ENCODE measurements at places on chromosomes 1 and 21.

DNA sequence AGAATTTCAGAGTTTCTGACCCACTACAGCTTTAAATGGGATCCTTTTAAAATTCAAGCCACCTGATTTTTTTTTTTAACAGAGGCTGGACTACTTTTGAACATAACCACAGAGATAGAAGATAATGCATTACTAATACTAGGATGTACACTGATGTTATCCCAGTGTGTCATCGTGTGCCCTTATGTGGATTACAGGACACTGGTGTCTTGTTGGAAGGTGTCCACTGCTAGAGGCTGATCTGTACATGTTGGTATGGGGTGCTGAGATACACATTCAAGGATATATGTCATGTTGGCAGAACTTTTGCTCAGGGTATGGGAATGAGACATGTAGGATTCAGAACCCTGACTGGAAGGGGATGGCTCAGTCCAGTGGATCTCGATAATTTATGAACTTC, 56.3 kb downstream of the INAVA start:
- DNase-seq: no peak

DNA sequence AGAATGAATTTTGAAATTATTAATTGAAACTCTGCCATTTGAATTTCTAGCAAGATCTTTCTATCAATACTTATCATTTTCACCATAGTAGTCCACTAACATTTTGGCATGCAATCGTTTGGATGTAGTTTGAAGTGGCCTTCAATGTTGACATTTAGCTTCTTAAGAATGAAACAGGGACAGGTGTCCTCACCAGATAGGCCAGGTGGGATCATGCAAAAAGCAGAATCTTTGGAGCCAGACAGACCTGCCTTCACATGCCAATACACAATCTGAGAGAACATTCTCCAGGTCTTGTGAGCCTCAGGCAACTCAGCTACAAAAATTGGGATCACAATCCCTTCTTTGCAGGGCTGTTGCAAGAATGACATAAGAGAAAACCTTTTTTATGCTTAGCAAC, 18.3 kb upstream of the HSPA13 start:
- DNase-seq: no peak

- DNase-seq: no peak
Observed at GRCh38 chr1:178531887-178532286, 19.0 kb downstream of the TEX35 start.

GRCh38 chr1:64335636-64336035, 132.2 kb downstream of the UBE2U start:
- DNase-seq: no peak

DNA sequence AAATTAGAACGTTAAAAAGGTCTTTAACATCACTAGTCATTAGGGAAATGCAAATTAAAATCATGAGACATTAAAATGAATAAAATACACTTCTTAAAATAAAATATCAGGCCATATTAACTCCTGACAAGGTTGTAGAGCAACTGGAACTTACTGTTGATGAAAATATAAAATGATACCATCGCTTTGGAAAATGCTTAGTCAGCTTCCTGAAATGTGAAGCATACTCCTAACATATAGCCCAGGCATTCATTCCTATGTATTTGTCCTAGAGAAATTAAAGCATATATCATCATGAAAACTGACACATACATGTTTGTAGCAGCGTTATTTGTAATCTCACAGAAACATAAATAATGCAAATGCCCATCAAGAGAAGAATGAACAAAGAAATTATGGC, 211.5 kb upstream of the CHRM3 start:
- no peak for DNase-seq

GRCh38 chr1:232471250-232471649, 158.7 kb downstream of the SIPA1L2 start:
- DNase-seq: no peak

- no peak for DNase-seq
Observed at GRCh38 chr1:220843481-220844011, 35.7 kb upstream of the HLX start.

- no peak for DNase-seq
Observed at GRCh38 chr1:194175251-194175650, 988.8 kb upstream of the B3GALT2 start.

DNA sequence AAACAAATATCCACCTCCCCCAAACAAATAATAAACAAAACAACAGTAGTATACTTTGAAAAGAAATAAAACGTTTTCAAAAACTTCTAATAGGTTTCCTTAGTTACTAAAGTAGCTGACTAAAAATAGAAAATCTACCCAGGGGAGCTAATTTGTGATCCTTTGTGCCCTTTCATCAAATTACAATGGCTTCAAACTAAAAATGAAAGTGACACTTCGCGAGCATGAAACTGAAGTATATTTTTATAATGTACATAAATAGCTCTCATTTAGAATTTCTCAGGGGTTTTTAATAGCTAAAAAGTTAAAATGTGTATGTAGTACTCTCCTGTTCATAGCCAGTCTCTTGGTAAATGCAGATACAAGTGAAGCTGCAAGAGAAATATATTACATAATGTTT, 78.4 kb downstream of the BRINP3 start:
- no peak for DNase-seq

- no peak for DNase-seq
Observed at GRCh38 chr1:183871142-183871541, 66.2 kb downstream of the RGL1 start.

GRCh38 chr1:10308001-10308400, 90.9 kb upstream of the PGD start:
- peak; percentile 51 for DNase-seq

GRCh38 chr1:195849180-195849579, 759.1 kb downstream of the KCNT2 start:
- no peak for DNase-seq

DNA sequence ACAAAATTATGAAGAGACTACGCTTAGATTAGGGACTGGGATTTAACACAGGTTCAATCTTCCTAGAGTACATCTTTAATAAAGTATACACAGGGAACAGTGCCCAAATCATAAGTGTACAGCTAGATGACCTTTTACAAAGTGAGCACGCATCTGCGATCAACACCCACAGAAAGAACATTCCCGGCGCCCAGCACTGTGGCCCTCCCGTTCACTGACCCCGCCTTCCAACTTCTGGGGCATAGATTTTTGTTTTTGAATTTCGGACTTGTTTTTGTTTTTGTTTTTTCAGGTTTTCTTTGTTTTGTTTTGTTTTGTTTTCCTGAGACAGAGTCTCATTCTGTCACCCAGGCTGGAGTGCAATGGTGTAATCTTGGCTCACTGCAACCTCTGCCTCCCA, 30.6 kb upstream of the COX20 start:
- DNase-seq: no peak

- peak; percentile 26 for DNase-seq
Observed at GRCh38 chr1:50332941-50333594, 90.2 kb downstream of the DMRTA2 start.

- DNase-seq: no peak
Observed at GRCh38 chr1:1320666-1321448, 3.6 kb downstream of the INTS11 start.

DNA sequence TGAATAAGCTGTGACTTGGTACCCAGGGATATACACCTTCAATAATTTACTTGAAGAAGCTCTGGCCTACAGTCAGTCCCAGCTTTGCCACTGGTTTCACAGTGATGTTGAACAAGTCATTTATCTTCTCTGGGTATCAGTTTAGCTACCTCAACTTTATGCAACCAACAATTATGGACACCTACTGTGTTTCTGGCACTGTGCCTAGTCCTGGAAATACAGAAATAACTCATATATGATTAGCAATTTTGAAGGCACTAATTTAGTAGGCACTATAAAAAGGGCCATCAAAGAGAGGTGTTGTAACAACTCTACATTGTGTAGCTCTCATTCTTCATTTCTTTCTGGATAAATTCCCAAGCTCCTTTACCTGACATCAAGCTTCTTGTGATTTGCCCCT, 88.6 kb upstream of the SPATA6 start:
- no peak for DNase-seq

- no peak for DNase-seq
Observed at GRCh38 chr1:100671601-100672000, 47.9 kb upstream of the VCAM1 start.

GRCh38 chr1:66339944-66340343, 194.0 kb upstream of the SGIP1 start:
- no peak for DNase-seq

DNA sequence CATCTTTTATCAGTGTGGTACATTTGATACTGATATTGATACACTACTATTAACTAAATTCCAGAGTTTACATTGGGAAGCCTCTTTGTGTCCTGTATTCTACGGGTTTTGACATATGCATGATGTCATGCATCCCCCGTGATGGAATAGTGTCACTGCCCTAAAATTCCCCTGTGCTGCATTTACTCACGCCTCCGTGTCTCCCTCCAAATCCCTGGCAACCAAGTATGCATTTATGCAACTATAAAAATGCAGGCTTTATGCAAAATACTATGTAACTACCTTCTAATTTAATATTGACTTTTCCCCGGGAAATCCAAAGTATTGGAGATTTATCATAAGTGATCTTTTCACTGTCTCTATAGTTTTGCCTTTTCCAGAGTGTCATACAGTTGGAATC, 453.7 kb upstream of the RUNX1 start:
- no peak for DNase-seq

Measured in CD4-positive, alpha-beta T cell treated with Interleukin-2 at 100 ng/mL for 4 hours (primary cell).